ENCODE measurements at places on chromosomes 1 and 21.

GRCh38 chr1:207025146-207025880 is 7.2 kb downstream of the C1orf116 start:
- no peak for DNase-seq

- DNase-seq: no peak
Measured at GRCh38 chr1:58618303-58618702, 41.3 kb upstream of the TACSTD2 start.

DNA sequence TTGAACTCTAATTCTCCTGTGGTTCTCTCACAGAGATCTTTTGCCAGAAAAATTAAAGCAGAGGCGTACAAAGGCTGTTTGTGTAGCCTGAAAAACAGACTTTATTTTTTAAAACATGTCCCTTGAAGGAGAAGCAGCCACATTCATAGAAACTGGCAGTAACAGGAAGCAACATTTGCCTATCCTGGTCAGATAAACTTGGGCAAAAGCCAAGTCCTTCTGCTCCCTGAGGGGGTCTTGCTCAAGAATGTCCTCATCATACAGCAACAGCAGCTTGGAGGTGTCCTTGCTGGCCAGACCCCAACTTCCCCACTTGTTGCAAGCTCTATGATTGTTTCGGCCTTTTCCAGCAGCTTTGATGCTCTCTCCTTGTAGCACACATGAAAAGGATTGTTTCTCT is 36.3 kb downstream of the MSTO1 start:
- DNase-seq: no peak

DNA sequence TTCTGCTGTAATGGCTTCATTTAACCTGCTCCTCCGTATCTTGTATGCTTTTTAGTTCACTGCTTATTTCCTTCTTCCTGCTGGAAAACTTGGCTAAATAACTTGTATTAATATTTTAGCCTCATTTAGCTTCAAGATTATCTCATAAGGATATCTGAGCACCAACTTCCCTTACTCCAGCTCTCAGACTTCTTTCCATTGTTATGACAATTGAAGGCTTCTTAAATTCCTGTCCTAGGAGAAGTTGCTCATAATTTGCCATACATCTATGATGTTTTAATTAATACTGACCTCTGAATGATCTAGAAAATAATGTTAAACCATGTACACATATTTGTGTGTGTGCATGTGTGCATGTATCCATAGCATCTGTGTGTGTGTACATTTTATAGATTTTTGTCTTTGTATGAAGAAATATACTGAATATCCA is 1524.4 kb upstream of the TPTE start:
- no peak for DNase-seq

GRCh38 chr1:65412984-65413375 is 7.5 kb upstream of the LEPR start:
- DNase-seq: no peak

- no peak for DNase-seq
Measured at GRCh38 chr1:211734791-211735190, 59.4 kb upstream of the NEK2 start.

DNA sequence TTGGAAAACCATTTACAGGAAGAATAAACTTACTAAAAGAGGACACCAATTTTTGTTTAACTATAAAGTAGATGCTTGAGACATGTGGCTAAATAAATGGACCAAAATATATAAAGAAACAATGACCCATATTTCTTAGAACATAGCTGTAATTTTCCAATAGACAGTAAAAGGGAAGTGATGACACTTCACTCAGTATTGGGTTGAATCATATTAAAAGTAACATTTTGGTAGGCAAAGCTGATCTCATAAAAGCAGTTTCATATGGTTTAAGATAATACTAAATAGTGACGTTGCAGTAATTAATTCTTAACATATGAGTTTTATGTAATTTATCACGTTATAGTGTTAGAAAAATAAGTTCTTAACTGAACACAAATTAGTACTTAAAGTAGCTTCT is 308.9 kb upstream of the RUNX1 start:
- DNase-seq: no peak

DNA sequence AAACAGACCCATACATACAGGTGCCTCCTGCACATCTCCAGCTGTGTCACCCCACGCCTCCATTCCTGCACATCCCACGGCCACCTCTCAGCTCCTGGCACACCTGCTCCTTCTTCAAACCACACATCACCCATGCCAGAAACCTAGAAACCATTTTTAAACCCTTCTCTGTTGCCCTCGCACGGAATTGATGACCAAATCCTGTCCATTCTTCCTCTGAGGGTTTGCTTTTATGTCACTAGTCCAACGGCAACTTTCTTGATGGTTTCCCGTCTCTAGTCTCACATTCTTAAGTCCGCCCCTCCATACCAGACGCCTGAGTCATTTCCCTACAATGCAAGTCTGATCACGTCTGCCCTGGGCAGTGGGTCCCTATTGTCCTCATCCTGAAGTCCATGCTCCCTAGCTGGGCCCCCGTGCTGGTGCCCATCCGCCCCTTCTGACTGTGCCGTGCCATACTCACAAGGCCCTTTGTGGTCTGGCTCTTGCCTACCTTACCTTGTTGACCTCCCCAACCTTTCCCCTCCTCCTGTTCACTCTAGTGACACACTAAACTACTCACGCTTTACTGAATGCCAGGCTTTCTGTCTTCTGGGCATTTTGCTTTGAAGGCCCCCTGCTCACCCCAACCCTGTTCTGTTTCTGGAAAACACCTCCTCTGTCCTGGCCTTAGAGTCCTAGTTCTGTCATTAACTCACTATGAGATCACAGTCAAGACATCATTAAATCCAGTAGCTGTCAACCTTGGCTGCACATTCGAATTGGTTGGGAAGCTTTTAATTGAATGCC is 17.6 kb downstream of the SLC2A1 start:
- no peak for DNase-seq

- DNase-seq: no peak
Measured at GRCh38 chr21:42746593-42747275, 93.3 kb downstream of the PDE9A start.

DNA sequence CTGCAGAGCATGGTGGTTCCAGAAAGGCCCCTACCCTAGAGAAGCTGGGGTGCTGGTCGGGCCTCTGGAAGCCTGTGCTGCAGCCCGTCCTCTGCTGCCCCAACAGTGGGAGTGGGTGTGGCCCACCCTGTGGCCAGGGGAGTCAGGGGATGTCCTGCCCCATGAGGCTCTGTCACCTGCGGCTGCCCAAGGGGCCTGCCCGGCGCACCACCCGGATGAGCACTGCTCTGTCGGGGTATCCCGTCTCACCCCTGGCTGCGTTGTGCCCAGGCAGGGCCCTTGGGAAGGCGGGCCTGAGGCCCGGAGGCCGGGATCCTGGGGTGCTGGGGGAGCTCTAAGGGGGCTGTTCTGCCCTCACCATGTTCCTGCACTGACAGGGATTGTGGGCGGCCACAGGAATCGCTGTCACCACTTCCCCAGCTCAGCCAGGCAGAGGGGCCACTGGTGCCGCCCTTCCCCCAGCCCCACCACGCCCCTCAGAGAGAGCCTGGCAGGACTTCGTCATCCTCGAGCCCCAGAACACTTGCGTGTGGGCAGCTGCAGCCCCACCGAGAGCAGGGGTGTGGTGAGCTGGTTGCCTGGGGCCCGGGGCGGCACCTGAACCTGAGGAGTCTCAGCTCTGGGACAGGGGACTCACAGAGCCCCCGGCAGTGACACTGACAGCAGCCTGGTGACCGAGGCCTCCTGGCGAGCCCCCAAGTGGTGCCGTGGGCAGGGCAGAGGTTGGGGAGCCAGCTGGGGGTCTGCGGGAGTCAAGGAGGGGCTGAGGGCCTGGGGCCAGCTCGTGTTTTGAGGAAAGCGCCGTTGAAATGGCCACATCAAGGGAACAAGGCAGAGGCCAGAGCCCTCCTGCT is 20.2 kb downstream of the PANK4 start:
- DNase-seq: no peak

DNA sequence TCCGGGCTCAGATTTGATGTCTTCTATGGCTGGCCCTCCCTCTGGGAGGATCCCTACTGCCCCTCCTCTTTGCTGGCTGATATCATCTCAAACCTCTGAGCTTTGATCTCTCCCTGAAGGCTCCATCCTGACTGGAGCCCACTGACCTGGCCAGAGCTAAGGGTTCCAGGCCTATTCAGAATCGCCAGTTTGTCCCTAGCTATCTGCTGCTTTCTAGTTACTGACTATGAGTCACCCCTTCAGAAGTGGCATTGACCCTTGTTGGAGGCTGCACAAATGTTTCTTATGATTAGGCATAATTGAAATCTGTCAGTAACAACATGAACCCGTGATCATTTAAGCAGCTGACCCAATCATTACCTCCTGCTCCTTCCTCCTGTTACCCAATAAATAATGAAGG is 87.1 kb downstream of the ABCA4 start:
- DNase-seq: no peak

- DNase-seq: no peak
Measured at GRCh38 chr1:92029241-92029922, 403 bp upstream of the EPHX4 start.

GRCh38 chr1:163439471-163439870 is 117.7 kb downstream of the NUF2 start:
- no peak for DNase-seq

DNA sequence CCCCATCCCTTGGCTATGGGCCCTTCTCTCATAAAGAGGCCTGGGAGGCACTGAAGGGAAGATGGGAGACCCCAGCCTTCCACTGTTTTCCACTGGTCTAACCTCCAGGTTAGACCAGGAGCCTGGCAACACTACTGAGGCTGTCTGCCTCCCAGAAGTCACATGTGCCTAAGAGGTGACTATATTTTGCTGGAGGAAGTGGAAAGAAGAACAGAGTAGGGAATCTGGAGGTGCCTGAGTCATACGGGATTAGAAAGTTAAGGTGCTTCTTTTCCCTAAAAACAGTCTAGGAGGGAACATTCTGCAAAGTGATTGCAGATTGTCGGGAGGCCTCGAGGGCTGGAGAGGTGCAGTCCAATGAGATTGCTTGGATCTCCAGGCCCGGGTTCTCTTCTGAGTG is 4.6 kb downstream of the NFASC start:
- no peak for DNase-seq

- no peak for DNase-seq
Measured at GRCh38 chr1:66648901-66649595, 103.2 kb upstream of the DYNLT5 start.

DNA sequence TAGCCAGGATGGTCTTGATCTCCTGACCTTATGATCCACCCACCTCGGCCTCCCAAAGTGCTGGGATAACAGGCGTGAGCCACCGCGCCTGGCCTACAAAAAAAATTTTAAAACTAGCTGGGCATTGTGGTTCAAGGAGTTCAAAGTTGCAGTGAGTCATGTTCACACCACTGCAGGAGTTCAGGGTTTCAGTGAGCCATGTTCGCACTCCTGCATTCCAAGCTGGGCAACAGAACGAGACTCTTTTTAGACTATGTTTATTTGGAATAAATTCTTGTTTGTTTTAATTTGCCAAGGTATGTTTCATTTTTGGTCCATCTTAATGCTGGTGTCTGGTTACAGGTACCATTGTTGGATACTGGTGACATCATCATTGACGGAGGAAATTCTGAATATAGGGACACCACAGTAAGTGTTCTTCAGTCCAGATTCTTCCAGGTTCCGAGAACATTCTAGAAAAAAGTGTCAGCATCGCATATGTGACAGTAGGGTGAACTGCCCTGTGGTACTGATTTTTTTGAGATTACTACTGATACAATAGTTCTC is 3.9 kb downstream of the PGD start:
- DNase-seq: no peak

GRCh38 chr1:162422662-162423375 is 10.9 kb upstream of the SH2D1B start:
- DNase-seq: no peak

GRCh38 chr1:145827966-145828365 is 4.0 kb downstream of the POLR3C start:
- DNase-seq: no peak

- no peak for DNase-seq
Measured at GRCh38 chr1:234572966-234573365, 37.0 kb downstream of the IRF2BP2 start.

- no peak for DNase-seq
Measured at GRCh38 chr1:27005648-27006496, 6.8 kb downstream of the TENT5B start.
